ENCODE measurements at places on chromosomes 3 and 15. TPM values are rescaled to one million over a fixed set of nuclear protein-coding genes. Genes with fewer than 3 reads are reported as not detected.

COL6A5 gene
- not detected for total RNA-seq

ROPN1 gene
- total RNA-seq, result not detected

MRAS gene
- 0.07 TPM for total RNA-seq

PPM1L gene
- 2.7 TPM for total RNA-seq

GOLGA8R gene
- total RNA-seq, result 1.5 TPM

SLCO2A1 gene
- total RNA-seq, result not detected

SNAP23 gene
- total RNA-seq, result 84.5 TPM

CCRL2 gene
- 1.7 TPM for total RNA-seq

MEGF11 gene
- total RNA-seq, result not detected
